NCI-H345 (cell line): ENCODE measurements at places on chromosomes 1 and 21.

- no peak for DNase-seq
Measured at GRCh38 chr1:212482637-212483441, 50.1 kb downstream of the NENF start.

DNA sequence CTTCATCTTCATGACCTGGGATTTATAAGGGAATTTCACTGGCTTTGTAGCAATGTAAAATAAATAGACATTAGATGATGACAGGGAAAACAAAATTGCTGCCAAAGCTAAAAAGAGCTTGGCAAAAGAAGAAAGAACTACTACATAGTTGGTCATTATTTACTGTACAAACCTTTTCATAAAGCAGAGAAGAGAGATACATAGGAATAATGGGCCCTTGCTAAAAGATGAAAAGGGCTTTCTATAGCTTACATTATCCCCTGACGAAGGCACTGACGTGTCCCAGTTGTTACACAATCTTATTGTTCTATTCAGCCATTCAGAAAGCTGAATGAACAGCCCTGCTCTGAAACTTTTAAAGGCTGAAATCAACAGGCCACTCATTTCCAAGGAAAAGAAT lies 57.1 kb downstream of the ZC3H11B start:
- DNase-seq = peak; percentile 34

DNA sequence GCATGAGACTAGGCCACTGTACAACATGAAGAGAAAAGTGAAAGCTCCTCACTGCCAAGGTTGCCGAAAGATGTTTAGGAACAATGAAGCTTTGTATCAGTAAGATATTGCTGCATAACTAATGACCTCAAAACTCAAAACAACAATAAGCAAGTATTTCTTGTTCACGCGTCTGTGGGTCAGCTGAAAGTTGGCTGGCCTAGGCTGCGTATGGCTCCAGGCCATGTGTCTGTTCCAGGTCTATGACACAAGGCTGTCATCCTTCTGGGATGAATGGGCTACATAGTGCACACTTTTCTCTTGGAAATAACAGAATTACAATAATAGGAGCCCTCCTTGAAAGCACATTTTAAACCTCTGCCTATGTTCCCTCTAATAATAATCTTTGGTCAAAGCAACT lies 515.9 kb downstream of the PLPP3 start:
- no peak for DNase-seq

GRCh38 chr21:37849506-37850102 lies 66.7 kb downstream of the KCNJ6 start:
- no peak for DNase-seq

DNA sequence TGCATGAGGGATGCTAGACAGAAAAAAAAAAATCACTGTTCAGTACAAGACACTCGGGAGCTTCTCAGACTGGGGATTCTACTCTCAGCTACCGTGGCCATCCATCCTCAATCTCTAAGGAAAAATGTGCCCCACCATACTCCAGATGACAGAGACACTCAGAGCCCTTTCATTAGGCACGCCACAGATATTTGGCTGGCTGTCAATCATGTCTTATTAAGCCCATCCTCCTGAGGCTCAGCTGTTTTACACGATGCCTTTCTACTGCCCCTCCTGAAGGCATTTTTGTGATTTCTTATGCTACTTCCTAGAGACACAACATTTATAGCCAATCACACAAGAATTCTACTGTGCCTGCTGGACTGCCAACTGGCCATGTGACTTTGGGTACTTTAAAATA lies 92.9 kb downstream of the KIF14 start:
- DNase-seq = no peak

GRCh38 chr1:229447809-229448252 lies 13.9 kb upstream of the ACTA1 start:
- no peak for DNase-seq
